ENCODE measurements at places on chromosomes 4 and X. TPM values are rescaled to one million over a fixed set of nuclear protein-coding genes. Genes with fewer than 3 reads are reported as not detected.

Gene OTUD6A
- total RNA-seq, result not detected

Gene GAGE2A
- total RNA-seq, result not detected

Gene GJB1
- total RNA-seq, result not detected

Gene HTR2C
- total RNA-seq, result not detected

GRCh38 chr4:120977435-120977997 lies 55.0 kb upstream of the PRDM5 start:
- peak; percentile 60 for DNase-seq

DNA sequence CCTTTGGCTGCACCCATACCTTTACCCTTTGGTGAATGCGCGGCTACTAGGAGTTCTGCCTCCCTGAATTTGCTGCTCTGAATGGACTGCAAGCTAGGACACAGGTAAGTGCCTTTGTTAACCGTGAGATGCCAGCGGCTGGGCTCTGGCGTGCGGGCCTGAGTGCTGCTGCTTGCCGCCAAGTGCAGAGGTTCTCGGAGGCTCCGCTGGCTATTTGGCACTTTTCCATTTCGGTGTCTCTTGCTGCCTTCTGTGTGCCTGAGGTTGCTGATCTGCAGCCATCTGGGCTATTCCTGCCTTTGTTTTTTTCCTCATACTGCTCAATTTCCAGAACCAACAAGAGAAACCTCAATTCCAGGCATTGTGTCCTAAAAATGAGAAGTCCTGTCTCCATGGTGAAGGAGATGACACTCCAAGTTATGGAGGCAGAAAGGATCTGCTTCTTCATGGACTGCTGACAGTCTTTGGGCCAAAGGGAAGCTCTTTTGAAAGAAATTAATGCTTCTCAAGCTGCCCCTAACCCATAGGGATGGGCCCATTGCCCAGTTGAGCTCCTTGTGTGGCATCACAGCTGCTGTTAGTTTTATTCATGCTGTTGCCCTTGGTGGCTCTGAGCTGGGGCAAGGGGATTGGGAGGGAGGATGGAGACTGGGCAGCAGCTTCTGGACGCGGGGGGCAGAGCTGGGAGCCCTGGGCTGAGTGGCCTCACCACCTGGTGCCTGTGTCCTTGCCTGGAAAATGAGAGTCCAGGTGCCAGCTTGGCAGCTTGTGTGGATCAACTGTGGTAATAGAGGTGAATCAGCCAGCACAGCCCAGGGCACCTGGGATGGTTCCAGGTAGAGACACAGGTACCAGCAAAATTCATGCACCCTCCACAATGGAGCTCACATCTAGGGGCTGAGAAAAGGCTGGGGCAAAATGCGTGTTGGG lies 3.8 kb upstream of the TBC1D14 start:
- no peak for DNase-seq

DNA sequence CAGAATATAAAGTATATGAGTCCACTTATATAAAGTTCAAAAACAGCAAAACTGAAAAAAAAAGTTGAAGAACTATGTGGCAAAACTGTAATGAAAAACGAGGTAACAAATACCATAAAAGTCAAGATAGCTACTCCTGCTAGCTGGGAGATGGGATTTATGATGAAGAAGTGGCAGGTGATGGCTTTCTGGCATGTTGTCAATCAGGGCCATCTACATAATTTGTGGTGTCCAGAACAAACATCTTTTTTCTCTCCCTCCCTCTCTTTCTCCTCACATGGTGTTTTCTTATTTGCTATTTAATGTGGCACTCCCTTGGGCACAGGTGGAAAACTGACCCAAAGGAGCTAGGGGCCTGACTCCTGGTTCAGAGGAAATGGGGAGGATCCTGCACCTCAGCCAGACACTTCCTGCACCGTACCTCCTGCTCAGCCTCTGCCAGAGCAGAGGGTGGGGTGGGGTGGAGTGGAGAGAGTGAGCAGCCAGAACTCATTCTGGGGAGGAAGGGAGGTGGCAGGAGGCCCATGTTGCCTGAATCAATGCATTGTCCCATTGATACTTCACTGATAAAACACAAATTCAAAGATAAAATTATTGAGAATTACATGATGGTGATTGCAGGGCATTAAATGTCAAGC lies 5.3 kb upstream of the SAP30 start:
- no peak for DNase-seq

- DNase-seq, result no peak
Measured at GRCh38 chrX:23932046-23932445, 24.2 kb downstream of the CXorf58 start.

GRCh38 chr4:132333724-132334047 lies 815.4 kb upstream of the PCDH10 start:
- no peak for DNase-seq

- no peak for DNase-seq
Measured at GRCh38 chr4:96483308-96484030, 643.6 kb downstream of the PDHA2 start.

Data from myocyte (in vitro differentiated cells).